ENCODE measurements at places on chromosomes 4 and X.

GRCh38 chr4:92387459-92388069, 83.8 kb downstream of the GRID2 start:
- no peak for DNase-seq

DNA sequence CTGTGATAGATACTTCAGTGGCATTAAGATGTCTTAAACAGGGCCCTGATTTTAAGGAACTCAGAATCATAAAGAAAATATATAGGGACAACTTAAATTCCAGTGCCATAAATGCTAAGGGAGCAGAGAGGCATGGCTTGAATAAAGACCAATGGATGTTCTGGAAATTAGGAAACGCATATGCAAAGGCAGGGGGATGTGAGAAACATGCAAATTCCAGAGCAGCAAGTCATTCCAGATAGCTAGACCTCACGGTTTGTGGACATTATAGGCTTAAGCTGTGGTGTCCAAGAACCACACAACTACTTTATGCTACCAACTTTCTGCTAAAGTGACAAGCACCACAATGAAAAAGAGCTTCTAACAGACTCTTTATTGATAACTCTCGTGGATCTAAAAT, 132.6 kb upstream of the ANK2 start:
- no peak for DNase-seq

- DNase-seq, result no peak
Observed at GRCh38 chr4:43757147-43757546, 691.5 kb downstream of the KCTD8 start.

DNA sequence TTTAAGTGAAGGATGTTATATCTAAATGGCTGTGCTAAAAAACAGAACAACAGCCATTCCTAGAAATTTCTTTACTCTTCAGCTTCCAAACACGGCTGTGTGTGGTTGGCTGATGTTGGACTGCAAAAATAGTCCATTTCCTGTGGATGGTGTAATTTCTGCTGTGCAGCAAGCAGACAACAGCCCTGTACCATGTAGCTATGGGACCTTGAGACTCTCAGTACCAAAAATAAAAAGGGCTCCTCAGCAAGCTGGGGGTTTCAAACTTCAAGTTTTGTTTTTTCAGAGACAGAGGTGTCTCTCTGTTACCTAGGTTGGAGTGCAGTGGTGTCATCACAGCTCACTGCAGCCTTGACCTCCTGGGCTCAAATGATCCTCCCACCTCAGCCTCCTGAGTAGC, 18.1 kb downstream of the CD40LG start:
- no peak for DNase-seq

- peak; percentile 1 for DNase-seq
Observed at GRCh38 chrX:18065956-18066355, 154.7 kb downstream of the BEND2 start.

- DNase-seq, result no peak
Observed at GRCh38 chr4:139934708-139935195, 219.2 kb downstream of the MAML3 start.

DNA sequence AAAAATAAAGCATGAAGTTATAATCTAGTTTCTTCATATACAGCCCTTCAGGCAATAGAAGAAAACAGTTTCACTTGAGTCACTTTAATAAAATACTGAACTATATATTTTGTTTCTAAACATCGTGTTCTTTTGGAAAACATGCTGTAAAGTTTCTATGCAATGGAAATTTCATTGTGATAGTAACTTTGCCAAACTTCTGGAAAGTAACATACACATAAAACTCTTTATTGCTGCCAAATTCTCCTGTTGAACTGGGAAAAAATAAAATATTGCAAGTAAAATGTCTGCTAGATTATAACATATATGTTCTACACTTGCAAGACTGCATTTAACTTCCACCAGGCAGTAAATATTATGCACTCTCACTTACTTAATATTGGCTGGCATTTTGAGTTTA, 635.4 kb downstream of the SPRY1 start:
- DNase-seq, result no peak

- DNase-seq, result no peak
Observed at GRCh38 chr4:81682492-81682891, 210.8 kb upstream of the RASGEF1B start.

- no peak for DNase-seq
Observed at GRCh38 chr4:27790911-27791310, 930.3 kb downstream of the STIM2 start.

- DNase-seq, result no peak
Observed at GRCh38 chr4:25489253-25489797, 112.3 kb downstream of the ANAPC4 start.

DNA sequence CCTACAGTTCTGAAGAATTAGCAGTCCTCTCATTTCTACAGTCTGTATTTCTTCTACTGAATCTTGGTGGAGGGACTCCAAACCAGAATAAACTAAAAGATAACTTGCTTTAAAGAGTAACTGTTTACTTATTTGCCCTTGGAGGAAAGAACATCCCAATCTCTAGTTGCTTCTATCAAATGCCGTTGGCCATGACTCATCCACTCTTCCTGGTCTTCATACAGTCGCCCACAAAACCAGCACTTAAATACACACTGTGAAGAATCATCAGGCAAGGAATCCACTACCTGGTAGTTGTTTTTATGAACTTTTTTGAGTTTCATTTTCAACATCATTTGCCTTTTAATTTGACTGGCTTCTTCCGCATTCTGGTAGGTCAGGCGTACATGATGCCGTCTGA, 14.2 kb downstream of the ZNF518B start:
- DNase-seq, result no peak

GRCh38 chr4:112848911-112849310, 200.5 kb upstream of the ANK2 start:
- DNase-seq, result no peak

DNA sequence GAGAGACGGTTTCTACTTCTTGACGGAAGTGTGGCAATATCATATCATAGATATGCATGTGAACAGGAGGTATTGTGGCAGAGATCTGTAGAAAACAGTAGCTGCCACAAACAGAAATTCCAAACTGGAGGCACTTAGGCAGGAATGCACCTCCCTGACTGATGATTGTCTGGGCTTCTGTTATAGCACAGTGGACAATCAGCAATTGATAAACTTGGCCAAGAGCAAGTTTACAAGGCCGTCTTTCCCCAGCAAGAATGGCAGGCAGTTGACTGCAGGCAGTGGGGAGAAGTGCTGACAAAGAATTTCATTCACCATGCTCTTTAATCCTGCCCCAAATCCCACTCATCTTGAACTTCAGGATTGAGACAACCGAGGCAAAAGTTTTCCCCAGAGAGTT, 114.4 kb upstream of the STOX2 start:
- DNase-seq, result no peak

- DNase-seq, result peak; percentile 75
Observed at GRCh38 chr4:116358633-116359222, 726.6 kb downstream of the TRAM1L1 start.

DNA sequence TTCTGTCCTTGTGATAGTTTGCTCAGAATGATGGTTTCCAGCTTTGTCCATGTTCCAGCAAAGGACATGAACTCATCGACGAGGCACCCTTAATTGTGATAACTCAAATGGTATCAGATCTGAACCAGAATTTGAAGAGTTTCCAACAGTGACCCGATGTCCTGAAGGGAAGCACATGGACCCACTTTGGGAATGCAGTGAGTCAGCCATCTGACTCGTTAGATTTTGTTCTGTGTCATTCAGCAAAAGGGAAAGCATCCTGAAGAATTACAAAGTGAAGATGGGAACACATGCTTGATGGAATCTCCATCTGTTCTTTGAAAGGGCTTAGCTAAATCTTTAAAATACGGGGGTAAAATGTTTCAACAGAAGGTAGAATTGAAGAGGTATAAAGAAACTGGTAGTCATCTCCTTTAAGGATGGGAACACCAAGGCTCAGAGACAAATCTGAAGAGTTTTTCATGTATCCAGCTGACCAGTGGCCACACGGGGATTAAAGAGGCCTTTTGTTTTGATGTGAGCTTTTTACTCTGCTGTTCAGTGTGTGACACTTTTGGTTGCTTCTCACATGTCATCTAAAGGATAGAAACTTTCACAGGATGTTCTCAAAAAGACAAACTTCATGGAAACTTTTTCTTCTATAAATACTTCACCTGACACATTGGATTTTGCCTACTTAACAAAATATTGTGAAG, 393.8 kb downstream of the INPP4B start:
- no peak for DNase-seq

- no peak for DNase-seq
Observed at GRCh38 chr4:42673082-42673425, 16.1 kb upstream of the ATP8A1 start.

DNA sequence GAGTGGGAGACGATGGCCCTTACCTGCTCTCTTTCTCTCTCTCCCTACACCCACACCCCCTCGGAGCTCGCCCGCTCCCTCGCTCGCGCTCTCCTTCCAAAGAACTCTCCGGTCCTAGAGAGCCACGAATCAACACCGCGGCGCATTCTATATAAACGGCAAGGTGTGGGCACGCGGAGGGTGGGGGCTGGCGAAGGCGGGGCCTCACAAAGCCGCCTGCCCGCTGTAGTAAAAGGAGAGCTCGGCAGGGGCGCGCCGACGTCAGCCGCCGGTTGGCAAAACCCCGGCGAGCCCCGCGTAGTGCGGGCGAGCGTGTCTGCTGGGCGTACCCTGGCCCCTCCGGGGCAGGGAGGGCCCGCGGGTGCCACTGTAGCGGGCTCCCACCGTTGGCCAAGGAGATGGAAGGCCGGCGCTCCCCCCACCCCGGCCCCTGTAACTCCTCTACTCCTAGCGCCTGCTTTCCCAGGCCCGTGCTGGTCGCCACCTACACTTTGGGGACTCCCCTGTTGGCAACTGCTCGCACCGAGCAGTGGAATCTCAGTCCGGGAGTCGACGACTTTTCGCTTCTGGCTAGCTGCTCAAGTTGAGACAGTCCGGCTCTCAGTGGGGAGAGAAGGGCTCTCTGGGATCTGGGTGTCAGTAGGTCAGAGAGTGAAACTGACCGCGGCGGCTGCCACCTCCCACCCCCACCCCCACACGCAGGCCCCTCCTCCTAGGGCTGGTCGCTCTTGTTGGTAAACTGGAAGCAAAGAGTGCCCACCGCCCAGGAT, 325.5 kb upstream of the F9 start:
- DNase-seq, result no peak

DNA sequence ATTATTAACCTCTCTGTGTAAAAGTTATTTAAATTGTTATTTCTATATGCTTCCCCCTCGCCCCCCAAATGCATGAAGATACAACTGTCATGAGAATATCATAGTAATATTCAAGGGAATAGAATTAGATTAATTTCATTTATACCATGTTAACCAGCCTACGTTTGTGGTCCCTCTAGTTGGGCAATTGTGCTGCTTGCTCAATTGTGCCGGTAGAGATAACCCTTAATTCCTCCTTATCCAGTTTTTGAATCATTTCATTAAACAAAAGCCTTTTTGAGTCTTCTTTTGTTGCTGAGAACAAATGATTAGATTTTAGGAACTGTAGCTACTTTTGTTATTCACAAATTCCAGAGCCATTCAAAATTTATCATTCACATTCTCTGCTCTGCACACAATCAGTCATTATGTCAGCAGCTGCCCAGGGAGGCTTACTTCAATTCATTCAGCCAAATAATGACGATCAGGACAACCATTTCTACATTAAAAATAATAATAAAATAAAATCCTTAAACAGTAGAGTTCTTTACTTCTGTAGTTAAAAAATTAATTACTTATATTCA, 98.1 kb downstream of the ADGRL3 start:
- no peak for DNase-seq

GRCh38 chr4:183746305-183747229, 87.5 kb downstream of the TRAPPC11 start:
- no peak for DNase-seq

DNA sequence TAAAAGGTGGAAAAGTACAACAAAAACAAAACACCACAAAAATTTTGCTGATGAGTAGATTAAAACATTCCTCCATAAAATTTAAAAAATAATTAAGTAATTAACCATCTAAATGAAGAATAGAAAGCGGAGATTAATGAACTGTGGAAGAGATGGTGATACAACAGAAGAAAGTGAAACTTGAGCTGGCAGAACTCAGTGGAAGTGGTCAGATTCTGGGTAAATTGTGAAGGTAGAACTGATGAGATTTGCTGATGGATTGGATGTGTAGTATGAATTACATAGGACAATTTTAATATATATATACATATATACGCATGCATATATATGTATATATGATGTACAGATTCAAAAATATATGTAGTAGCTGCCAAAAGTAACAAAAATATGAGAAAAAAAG, 73.9 kb downstream of the AMOT start:
- no peak for DNase-seq

DNA sequence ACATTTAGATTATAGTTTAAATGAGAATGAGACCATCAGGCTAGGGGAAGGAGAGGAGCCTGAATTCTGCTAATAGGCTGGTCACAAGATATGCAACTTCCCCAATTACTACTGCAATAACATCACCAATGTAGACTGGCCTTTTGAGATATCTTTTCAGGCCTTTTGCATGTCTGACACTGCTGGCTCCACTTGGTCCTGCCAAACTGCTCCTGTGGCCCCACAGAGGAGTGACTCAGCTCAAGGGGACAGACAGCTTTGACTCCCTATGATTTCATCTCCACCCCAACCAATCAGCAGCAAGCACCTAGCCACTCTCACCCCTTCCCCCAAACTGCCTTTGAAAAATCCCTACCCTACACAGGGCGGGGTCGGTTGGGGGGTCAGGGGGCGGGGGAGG, 22.8 kb downstream of the GPRIN3 start:
- DNase-seq, result no peak

DNA sequence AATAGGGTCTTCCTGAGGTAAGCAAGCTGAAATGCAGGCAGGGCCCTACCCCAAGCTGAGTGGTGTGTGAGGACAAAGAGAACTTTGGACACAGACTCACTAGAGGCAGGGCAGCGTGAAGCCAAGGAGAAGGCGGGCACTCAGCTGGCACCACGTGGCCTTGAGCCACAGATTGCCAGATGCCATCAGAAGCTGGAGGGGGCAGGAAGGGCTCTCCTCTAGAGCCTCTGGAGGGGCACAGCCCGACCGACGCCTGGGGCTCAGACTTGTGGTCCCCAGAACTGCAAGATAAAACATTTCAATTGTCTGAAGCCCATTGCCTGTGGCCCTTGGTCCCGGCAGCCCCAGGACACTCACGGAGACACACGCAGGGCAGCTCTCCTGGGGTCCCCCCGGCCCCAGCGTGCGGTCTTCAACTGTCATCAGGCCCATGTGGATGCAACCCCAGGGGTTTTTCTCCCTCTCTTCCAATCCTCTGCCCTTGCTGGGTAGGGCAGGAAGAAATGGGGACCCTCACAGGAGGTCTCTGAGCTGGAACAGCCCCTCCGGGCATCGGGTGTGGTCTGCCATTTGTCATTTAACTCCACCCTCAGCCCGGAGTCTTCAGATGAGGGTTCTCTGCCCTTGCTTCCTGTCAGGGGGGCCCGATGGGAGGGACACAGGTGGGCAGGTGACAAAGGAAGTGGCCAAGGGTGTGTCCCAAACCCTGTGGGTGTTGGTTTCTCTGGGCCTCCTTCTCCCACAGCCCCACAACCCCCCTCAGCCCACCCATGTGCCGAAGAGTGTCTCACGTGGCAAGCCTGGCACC, 22.2 kb downstream of the HMX1 start:
- no peak for DNase-seq

- DNase-seq, result no peak
Observed at GRCh38 chrX:152923599-152923998, 25.7 kb downstream of the ZNF185 start.
